Progenitor cell of endocrine pancreas (in vitro differentiated cells): ENCODE measurements at places on chromosomes 7 and 10. TPM values are rescaled to one million over a fixed set of nuclear protein-coding genes. Genes with fewer than 3 reads are reported as not detected.

DNA sequence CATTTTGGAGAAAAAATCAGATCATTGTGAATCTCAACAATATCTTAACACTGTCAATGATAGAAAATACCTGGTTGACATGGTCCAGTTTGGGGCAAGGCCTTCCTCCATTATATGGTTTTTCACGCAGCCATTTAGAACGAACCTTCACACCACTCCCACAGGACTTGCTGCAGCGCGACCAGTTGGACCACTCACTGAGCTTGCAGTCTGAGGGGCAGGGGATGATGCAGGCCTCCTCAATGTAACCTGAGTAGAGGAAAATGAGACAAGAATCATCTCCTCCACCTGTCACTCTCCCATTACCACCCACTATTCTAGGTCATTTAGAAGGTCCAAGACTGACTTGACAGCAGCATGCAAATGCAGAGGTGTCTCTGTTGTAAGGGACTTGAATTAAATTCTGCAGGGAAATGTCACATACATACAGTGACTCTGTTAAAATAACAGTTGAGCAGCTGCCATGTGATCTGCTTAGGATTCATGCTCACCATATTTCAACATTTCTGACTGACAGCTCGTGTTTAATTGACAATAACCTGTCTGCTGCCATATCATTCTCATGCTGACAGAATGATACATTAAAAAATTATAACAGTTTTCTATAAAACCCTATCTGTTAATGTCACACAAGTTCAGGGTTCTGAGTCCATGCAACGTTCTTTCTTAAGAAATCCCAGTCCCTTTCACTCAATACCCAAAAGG lies 403.0 kb downstream of the THSD7A start:
- H3K4me3 ChIP-seq: no peak overlapping the region
- no peak for DNase-seq
- H3K4me1 ChIP-seq: no peaks in the 10 kb centered on the region
- no peak overlapping the region for H3K27ac ChIP-seq
- H3K27me3 ChIP-seq: no peaks in the 10 kb centered on the region
- no peaks in the 10 kb centered on the region for H3K36me3 ChIP-seq

GRCh38 chr7:127673902-127674301 lies 21.9 kb downstream of the SND1 start:
- H3K27ac ChIP-seq: peak overlapping the region; percentile 88
- peaks cover 34% of the 10 kb centered on the region for H3K36me3 ChIP-seq
- no peak for DNase-seq

DNA sequence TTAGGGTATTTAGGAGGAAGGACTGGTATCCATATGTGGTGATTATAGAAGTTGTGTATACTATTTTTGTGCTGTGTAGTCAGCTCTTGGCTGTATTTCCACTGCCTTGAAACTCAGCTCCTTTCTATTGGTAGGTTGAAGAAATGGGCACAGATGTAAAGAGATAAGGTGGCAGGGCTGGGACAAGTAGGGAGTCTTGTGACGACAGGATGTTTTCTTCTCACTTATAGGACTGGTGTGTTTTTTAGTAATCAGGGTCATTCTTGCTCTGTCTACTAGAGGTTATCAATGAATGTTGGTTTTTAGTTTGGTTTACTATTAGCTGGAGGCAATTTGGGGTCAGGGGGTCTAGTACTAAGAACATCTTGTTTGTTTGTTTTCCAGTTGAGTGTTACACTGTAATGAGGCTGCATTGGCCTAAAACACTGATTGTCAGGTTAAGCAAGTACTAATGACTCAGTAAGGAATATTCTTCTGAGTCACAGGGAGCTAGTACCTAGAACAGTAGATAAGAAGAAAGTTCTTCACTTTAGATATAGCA lies 11.8 kb downstream of the UBN2 start:
- DNase-seq: no peak
- no peak overlapping the region for H3K27ac ChIP-seq
- peaks cover 4% of the 10 kb centered on the region for H3K4me1 ChIP-seq
- no peaks in the 10 kb centered on the region for H3K27me3 ChIP-seq

DNA sequence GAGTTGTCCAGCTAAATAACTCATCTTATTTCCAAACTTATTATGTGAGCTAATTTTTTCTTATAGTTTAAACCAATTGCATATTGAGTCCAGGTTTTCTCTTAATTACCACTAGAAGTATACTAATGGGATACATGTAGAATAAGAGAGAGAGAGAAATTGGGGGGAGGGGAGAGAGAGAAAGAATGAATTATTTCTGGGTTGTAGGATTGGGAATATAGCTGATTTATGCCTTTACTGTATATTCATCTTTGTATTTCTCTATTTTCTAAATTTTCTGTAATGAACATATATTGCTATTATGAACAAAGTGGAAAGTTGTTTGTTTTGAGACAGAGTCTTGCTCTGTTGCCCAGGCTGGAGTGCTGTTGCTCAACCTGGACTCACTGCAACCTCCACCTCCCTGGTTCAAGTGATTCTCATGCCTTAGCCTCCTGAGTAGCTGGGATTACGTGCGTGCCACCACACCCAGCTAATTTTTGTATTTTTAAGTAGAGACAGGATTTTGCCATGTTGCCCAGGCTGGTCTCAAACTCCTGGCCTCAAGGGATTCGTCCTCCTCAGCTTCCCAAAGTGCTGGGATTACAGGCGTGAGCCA lies 26.1 kb upstream of the ITGB1 start:
- no peaks in the 10 kb centered on the region for H3K27me3 ChIP-seq
- H3K4me3 ChIP-seq: no peak overlapping the region
- DNase-seq: no peak

DNA sequence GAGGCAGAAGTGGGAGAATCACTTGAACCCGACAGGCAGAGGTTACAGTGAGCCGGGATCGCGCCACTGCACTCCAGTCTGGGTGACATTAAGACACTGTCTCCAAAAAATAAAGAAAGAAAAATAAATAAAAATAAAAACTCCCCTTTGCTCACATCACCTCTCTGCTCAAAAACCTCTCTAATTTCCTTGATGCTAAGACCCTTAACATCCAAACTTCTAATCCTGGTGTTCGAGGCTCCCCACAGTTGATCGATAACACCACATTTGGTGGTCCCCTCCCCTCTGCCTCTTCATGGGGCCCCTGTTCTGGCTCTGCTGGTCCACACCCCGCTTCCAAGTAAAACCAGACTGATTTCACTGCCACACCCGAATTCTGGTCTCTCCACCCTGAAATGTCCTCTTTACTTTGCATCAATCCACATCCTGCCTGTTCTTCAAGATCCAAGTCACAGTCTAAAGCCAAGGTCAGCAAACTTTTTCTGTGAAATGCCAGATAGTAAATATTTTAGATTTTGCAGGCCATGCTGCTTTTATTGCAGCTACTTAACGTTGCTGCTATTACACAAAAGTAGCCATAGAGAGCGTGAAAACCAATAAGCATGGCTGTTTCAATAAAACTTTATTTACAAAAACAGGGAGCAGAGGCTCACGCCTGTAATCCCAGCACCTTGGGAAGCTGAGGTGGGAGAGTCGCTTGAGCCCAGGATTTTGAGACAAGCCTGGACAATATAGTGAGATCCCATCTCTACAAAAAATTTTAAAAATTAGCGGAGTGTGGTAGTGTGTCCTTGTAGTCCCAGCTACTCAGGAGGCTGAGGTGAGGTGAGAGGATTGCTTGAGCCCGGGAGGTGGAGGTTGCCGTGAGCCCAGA lies 11.8 kb downstream of the MOSPD3 start:
- no peaks in the 10 kb centered on the region for H3K4me1 ChIP-seq
- peaks cover 30% of the 10 kb centered on the region for H3K27me3 ChIP-seq
- H3K27ac ChIP-seq: no peak overlapping the region

GRCh38 chr7:85851571-85852193 lies 664.8 kb upstream of the SEMA3D start:
- no peak overlapping the region for H3K27ac ChIP-seq
- DNase-seq: no peak
- no peaks in the 10 kb centered on the region for H3K27me3 ChIP-seq
- peaks cover 20% of the 10 kb centered on the region for H3K4me1 ChIP-seq

DNA sequence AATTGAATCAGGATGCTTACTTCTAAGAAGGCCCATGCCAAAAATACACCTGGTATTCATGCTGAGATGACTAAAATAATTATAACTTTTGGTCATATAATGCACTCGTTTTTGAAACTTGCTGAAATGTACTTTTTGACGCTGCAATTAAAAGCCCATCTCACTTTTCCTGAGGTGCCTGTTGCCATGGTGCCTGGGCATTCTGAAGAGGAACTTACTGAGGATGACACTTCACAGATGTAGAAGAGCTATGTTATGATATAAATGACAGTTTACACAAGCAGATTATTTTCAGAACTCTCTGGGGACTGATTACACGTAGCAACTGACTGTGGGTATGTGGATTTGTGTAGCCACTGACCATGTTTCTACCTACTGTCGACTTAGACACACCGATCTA lies 182.4 kb downstream of the TPK1 start:
- no peaks in the 10 kb centered on the region for H3K4me1 ChIP-seq
- no peak overlapping the region for H3K4me3 ChIP-seq
- no peaks in the 10 kb centered on the region for H3K27me3 ChIP-seq
- peaks cover 2% of the 10 kb centered on the region for H3K36me3 ChIP-seq
- H3K27ac ChIP-seq: no peak overlapping the region

GRCh38 chr7:19203686-19204085 lies 58.5 kb upstream of the FERD3L start:
- no peaks in the 10 kb centered on the region for H3K4me1 ChIP-seq
- no peaks in the 10 kb centered on the region for H3K36me3 ChIP-seq
- peaks cover 3% of the 10 kb centered on the region for H3K27me3 ChIP-seq
- H3K27ac ChIP-seq: no peak overlapping the region
- DNase-seq: no peak
- H3K4me3 ChIP-seq: no peak overlapping the region

DNA sequence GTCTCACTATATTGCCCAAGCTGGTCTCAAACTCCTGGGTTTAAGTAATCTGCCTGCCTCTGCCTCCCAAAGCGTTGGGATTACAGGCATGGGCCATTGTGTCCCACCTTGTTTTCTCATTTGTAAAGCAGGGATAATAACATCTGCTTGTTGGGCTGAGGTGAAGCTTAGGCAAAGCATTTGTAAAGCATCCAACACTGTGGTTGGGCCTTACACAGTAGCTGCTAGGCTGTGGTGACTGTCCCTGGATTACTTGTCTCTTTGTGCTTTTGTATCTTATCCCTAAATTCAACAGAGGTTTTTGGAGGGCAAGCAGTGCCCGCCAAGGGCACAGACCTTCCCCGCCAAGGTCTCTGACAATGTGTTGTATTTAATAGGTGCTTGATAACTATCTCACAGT lies 14.3 kb downstream of the HKDC1 start:
- H3K4me1 ChIP-seq: peaks cover 3% of the 10 kb centered on the region
- H3K27me3 ChIP-seq: peaks cover 23% of the 10 kb centered on the region
- no peak overlapping the region for H3K27ac ChIP-seq
- no peaks in the 10 kb centered on the region for H3K36me3 ChIP-seq

GRCh38 chr10:7819121-7819460 lies 786 bp downstream of the TAF3 start:
- peak overlapping the region; percentile 91 for H3K4me3 ChIP-seq
- DNase-seq: no peak
- no peaks in the 10 kb centered on the region for H3K27me3 ChIP-seq

DNA sequence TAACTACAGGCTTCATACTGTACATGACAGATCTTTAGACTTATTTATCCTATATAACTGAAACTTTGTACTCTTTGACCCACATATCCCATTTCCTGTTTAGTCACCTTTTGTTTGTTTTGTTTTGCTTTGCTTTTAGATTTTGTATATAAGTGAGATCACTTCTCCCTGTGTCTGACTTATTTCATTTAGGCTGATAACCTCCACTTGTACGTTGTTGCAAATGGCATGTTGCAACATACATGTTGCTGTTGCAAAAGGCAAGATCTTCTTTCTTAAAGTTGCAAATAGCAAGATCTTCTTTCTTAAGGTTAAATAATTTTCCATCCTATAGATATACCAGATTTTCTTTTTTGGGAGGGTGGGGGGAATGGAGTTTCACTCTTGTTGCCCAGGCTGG lies 341.5 kb downstream of the OTUD1 start:
- H3K4me1 ChIP-seq: peaks cover 25% of the 10 kb centered on the region
- no peak overlapping the region for H3K27ac ChIP-seq
- H3K36me3 ChIP-seq: no peaks in the 10 kb centered on the region
- no peak overlapping the region for H3K4me3 ChIP-seq

DNA sequence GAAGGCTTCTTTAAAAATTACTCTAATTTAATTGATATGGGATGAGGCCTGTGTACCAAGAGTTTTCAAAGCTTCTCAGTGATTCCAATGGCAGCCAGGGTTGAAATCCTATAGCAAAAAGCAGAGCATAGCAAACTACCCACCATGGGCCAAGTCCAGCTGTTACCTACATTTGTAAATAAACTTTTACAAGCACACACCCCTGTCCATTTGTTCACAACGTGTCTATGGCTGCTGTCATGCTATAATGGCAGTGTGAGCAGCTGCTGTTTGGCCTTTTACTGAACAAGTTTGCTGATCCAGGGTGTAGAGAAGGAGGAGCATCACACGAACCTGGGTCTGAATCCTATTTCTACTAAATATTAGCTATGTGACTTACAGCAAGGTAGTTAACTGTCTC lies 50.0 kb downstream of the NPY start:
- peaks cover 8% of the 10 kb centered on the region for H3K4me1 ChIP-seq
- DNase-seq: no peak
- H3K27me3 ChIP-seq: peaks cover 27% of the 10 kb centered on the region
- no peak overlapping the region for H3K4me3 ChIP-seq
- no peaks in the 10 kb centered on the region for H3K36me3 ChIP-seq

DNA sequence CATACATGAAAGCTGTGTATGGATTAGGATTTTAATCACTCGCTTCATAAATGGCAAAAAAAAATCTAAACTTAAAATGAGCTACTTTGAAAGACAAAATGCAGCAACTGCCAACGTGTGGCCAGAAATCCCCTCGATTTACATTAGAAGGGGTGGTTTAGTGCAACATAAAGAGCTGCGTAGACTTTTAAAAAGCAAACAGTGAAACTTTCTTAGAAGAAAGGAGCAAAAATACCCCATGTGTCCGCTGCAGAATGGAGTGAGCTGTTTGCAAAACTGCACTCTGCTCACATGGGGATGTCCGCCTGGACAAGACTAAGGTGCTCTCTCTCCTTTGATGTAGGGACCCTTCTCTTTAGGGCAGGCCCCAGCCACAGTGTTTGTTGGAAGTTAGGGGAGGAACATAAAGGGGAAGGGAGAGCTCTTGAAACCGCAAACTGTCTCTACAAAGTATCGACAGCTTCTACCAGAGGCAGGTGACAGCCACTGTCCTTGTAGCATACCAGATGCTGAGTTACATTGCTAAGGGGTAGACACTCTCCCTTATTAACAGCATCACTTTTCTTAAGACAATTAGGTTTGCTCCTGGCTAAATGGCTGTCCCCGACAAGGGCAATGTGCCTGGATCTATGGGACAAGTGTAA lies 528.1 kb downstream of the KCNMA1 start:
- H3K27me3 ChIP-seq: peaks cover 3% of the 10 kb centered on the region
- H3K4me3 ChIP-seq: no peak overlapping the region
- no peak for DNase-seq
- no peaks in the 10 kb centered on the region for H3K36me3 ChIP-seq

GRCh38 chr7:132492823-132493445 lies 83.3 kb downstream of the PLXNA4 start:
- no peak overlapping the region for H3K4me3 ChIP-seq
- no peaks in the 10 kb centered on the region for H3K27me3 ChIP-seq
- H3K27ac ChIP-seq: no peak overlapping the region
- H3K36me3 ChIP-seq: no peaks in the 10 kb centered on the region

MACC1 gene
- 16.1 and 21.3 TPM in 2 replicates for total RNA-seq

ECHDC3 gene
- total RNA-seq: 2.3 and 2.4 TPM in 2 replicates

CALHM1 gene
- total RNA-seq: not detected in 2 replicates

PALD1 gene
- 1.2 and 1.4 TPM in 2 replicates for total RNA-seq

TDRD1 gene
- not detected in 2 replicates for total RNA-seq
